Osteocyte (in vitro differentiated cells): ENCODE measurements at places on chromosomes 11 and 22. TPM values are rescaled to one million over a fixed set of nuclear protein-coding genes. Genes with fewer than 3 reads are reported as not detected.

- no peak overlapping the region for H3K27ac ChIP-seq
- no peaks in the 10 kb centered on the region for H3K27me3 ChIP-seq
- peaks cover 11% of the 10 kb centered on the region for H3K36me3 ChIP-seq
- no peak overlapping the region for H3K4me3 ChIP-seq
- no peak for DNase-seq
Measured at GRCh38 chr11:72326151-72326848, 82.3 kb upstream of the PHOX2A start.

DNA sequence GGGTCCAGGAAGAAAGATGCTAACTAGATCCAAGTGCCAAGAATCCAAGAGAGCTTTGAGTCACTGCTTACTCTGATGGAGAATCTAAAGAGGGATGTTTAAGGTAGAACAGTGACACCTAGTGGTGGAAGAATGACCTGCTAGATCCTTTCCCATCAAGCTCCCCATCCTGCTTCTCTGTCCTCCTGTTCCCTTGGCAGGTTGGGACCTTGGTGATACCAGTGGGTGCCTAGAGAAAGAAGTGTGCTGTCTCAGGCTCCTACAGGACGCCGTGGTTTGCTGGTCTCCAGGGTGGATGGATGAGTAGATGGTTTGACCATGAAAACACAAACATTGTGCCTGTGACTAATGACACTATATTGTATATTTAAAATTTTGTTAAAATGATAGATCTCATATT, 383.7 kb downstream of the TMEM135 start:
- no peak overlapping the region for H3K27ac ChIP-seq
- peaks cover 11% of the 10 kb centered on the region for H3K4me1 ChIP-seq

DNA sequence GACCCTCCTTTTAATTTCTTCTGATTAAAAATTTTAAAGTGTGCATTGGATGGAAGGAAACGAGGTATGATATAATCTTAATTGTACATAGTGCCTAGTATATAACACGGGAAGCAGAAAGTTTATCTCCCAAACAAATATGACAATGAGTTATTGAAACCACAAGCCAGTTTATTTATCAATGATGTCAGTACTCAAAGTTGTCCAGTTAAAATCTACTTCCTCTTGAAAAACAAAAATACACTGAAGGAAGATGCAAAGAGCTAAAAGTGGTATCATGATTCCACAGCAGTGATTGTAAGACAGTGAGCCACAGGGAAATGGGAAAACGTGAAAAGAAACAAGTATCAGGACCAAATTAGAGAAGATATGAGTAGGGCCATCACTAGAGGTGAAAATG, 18.8 kb upstream of the OR5B21 start:
- H3K4me3 ChIP-seq = no peak overlapping the region
- H3K36me3 ChIP-seq = peaks cover 30% of the 10 kb centered on the region
- peaks cover 10% of the 10 kb centered on the region for H3K27me3 ChIP-seq
- no peak overlapping the region for H3K27ac ChIP-seq

GRCh38 chr11:70097783-70098563, 19.9 kb downstream of the ANO1 start:
- no peak overlapping the region for H3K4me3 ChIP-seq
- H3K27ac ChIP-seq = no peak overlapping the region
- DNase-seq = no peak
- H3K4me1 ChIP-seq = no peaks in the 10 kb centered on the region
- H3K36me3 ChIP-seq = no peaks in the 10 kb centered on the region

GRCh38 chr11:68008381-68009337, 1.5 kb upstream of the ALDH3B1 start:
- H3K4me1 ChIP-seq = peaks cover 61% of the 10 kb centered on the region
- H3K27me3 ChIP-seq = no peaks in the 10 kb centered on the region
- no peaks in the 10 kb centered on the region for H3K36me3 ChIP-seq
- no peak overlapping the region for H3K4me3 ChIP-seq

DNA sequence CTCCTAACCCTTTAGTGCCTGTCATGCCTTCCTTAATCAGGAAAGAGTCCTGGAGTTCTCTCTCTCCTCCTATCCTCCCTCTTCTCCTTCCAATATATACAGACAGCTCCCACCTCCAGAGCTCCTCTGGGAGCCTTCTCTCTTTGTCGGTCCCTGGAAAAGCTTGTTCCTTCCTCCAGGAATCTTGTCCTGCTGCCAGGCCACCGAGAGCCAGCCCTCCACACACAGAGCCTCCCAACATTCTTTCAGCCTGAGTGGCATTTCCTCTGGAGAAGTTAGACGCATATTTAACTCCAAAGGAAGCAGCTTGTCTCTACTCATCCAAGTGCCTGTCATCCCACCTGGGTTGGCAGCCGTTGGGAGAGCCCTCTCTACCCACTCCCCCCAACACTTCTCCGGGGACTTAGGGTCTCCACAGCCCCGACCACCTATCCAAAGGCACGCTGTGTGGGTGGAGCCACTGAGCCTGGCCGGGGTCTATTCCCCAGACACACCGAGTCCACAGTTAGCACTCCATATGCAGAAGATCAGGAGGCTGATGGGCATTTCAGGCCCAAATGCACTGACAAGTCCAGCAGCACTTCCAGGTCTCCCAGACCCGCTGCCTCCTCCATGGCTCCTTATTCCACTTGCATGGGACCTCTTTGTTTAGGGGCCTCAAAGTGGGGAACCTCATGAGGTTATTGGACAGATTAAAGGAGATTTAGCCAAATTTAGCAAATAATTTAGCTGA, 31.1 kb downstream of the DKK3 start:
- peak overlapping the region; percentile 98 for H3K27ac ChIP-seq
- H3K27me3 ChIP-seq = no peaks in the 10 kb centered on the region
- peaks cover 97% of the 10 kb centered on the region for H3K4me1 ChIP-seq
- peaks cover 9% of the 10 kb centered on the region for H3K36me3 ChIP-seq
- DNase-seq = peak; percentile 90

GRCh38 chr11:65973439-65974110, 12.0 kb downstream of the SART1 start:
- no peaks in the 10 kb centered on the region for H3K27me3 ChIP-seq
- no peak overlapping the region for H3K4me3 ChIP-seq
- no peak overlapping the region for H3K27ac ChIP-seq
- H3K4me1 ChIP-seq = no peaks in the 10 kb centered on the region
- no peak for DNase-seq
- peaks cover 37% of the 10 kb centered on the region for H3K36me3 ChIP-seq

GRCh38 chr11:32317643-32318042, 117.7 kb downstream of the WT1 start:
- no peaks in the 10 kb centered on the region for H3K4me1 ChIP-seq
- H3K27ac ChIP-seq = no peak overlapping the region
- no peaks in the 10 kb centered on the region for H3K36me3 ChIP-seq
- H3K27me3 ChIP-seq = peaks cover 15% of the 10 kb centered on the region
- DNase-seq = no peak
- no peak overlapping the region for H3K4me3 ChIP-seq

DNA sequence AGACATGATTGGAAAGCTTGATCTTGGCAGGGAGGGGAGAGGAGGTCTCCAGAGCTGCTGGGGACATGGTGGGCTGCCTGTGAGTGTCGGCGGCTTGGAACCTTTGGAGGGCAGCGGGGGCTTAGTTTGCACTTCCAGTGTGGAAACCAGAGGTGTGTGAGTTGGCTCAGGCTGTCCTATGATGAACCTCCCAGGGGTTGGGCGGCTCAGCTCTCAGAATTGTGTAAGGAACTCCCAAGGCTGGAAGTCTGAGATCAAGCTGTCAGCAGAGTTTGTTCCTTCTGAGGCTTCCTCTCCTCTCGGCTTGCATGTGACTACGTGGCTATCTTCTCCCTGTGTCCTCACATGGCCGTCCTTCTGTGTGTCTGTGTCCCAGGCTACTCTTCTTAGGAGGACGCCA, 87.9 kb upstream of the B3GAT1 start:
- no peaks in the 10 kb centered on the region for H3K36me3 ChIP-seq
- no peaks in the 10 kb centered on the region for H3K27me3 ChIP-seq
- H3K27ac ChIP-seq = no peak overlapping the region
- DNase-seq = no peak

DNA sequence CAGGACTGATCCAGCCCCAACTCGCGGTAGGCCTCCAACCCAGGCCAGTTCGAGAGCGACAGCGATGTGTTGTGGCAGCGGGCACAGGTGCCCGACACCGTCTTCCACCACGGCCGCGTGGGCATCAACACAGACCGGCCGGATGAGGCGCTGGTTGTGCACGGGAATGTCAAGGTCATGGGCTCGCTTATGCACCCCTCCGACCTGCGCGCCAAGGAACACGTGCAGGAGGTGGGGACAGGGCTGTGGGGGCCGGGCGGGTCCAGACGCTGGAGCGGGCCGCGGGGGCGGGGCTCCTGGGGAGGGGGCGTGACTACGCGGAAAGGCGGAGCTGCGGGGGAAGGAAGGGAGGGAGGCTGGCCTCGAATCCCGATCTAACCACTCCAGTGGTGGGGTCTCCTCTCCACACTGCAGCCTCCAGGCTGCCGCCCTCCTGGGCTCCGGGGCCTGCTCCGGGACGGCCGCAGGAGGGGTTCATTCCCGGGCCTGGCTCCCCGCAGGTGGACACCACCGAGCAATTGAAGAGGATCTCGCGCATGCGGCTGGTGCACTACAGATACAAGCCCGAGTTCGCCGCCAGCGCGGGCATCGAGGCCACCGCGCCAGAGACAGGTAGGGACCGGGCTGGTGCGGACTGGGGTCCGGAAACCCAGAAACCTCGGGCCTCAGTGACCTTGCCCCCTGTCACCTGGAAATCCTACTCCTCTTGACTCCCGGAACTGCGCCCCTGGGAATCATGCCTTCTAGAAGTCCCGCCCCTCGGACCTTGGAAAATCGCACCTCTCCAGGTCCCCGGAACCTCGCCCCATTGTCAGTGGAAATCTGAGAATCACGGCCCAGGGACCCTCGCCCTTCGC, 14.9 kb downstream of the TMEM258 start:
- DNase-seq = no peak
- no peaks in the 10 kb centered on the region for H3K27me3 ChIP-seq
- peaks cover 1% of the 10 kb centered on the region for H3K4me1 ChIP-seq
- no peak overlapping the region for H3K4me3 ChIP-seq

- H3K4me3 ChIP-seq = no peak overlapping the region
- H3K27ac ChIP-seq = no peak overlapping the region
- DNase-seq = no peak
- H3K4me1 ChIP-seq = no peaks in the 10 kb centered on the region
Measured at GRCh38 chr11:33168709-33169200, 7.5 kb upstream of the CSTF3 start.

CHRM4 gene
- 0.21 TPM in 1 of 2 replicates, not detected in the other for total RNA-seq

RIBC2 gene
- total RNA-seq = 0.56 and 0.68 TPM in 2 replicates

PHLDB1 gene
- 160 and 165 TPM in 2 replicates for total RNA-seq

KRTAP5-7 gene
- not detected in 2 replicates for total RNA-seq

SCGB1A1 gene
- total RNA-seq = not detected in 2 replicates

NXPE1 gene
- total RNA-seq = not detected in 2 replicates
